ENCODE measurements at places on chromosomes 4 and X.

- no peak for DNase-seq
These were observed 14.3 kb upstream of the FGFR3 start for GRCh38 chr4:1778642-1779392.

DNA sequence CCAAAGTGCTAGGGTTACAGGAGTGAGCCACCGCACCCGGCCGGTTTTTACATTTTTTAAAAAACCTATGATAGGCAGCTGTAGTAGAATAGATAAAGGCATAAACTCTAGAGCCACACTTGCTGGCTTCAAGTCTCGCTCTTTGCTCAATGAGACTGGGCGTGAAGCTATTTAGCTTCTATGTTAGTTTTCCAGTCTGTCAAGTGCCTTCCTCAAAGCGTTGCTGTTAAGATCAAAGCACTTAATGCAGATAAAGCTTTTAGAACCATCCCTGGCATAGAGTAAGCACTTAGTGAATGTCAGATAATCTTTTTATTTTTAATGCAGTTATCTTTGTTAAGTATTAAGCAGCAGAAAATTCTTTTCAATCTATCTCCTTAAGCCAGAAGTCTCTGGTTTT lies 42.0 kb upstream of the BMPR1B start:
- no peak for DNase-seq

DNA sequence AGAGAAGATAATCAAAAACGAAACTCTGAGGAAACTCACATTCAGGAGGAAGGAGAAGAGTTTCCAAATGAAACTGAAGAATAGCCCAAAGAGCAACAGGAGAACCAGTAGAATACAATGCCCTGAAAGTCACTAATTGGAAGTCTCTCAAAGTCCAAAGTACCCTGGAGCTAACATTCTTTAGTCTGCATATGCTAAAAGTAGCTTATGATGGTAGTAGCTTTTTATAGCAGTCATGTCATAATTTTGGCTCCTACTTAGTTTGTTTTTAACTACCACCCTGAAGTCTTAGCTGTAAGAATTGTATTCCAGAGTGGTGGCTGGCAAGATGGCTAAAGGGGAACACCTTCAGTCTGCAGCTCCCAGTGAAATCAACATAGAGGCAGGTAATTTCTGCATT lies 100.3 kb upstream of the FGF16 start:
- DNase-seq: no peak

DNA sequence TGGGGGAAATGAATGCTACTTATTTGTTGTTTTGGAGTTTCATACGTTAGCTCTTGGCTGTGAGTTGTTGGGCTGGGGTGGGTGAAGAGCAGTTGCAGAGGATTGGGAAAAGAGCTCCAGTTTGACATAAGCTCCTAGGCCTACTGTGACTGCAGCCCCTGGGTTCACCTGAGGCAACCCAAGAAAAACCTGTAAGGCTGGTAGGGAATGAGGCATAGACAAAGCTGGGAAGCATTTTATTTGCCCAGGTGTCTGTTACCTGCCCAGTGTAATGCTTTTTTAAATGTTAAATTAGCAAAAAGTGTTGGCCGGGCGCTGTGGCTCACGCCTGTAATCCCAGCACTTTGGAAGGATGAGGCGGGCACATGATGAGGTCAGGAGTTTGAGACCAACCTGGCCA lies 160.0 kb downstream of the FHIP1A start:
- DNase-seq: no peak

- no peak for DNase-seq
These were observed 349.0 kb upstream of the TRAM1L1 start for GRCh38 chr4:117434424-117434823.

GRCh38 chrX:68838571-68838910 lies 9.7 kb downstream of the EFNB1 start:
- no peak for DNase-seq

DNA sequence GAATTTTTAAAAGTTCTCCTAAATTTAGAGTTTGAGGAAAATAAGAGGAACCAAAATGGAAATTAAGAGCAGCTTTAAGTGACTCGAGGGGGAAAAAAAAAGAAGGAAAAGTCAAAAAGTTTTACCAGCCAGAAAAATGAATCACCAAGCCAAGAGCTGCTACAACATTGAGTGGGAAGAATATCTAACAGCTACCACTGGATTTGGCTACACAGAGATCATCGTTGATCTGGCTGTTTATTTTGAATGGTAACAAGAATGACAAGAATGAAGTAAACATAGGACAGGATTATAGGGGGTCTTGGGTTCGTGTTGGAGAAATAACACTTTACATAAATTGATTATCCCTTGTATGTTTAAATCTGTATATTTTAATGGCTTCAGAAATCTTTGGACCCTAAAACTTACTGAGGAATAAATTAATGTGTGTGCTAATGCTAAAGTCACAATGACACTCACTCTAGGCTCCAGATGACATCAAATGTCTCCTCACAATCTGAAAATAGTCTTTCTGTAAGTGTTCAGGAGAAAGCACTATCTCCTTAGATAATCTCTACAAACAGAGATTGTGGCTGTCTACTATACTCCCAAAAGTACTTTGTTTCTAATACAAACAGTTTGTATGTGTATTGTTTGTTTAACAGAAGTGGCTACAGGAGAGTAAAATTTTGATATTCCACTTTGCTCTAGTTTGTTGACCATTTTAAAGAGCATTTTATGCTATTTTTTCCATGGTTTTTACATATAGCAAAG lies 3.1 kb upstream of the CSN3 start:
- DNase-seq: no peak

- no peak for DNase-seq
These were observed 30.4 kb downstream of the SCML1 start for GRCh38 chrX:17767734-17768133.

DNA sequence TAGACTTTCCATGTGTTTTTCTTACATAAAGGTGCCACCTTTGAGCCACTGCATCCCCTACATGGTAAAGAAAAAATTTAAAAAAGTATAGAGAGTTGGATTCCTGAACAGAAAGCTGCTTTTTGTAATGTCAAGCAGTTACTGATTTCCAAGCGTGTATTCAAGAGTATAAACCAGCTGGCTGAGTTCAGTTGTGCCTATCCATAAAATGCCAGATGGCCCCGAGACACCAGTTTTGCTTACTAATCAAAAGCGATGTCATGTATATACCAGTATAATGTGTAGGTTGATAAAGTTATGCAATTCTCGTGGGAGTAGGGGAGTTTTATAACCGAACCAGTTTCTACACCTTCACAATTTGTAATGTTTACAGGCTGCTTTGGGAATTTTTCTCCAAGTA lies 26.2 kb upstream of the PNPLA4 start:
- no peak for DNase-seq

GRCh38 chr4:26362745-26363439 lies 42.1 kb downstream of the RBPJ start:
- DNase-seq: no peak

DNA sequence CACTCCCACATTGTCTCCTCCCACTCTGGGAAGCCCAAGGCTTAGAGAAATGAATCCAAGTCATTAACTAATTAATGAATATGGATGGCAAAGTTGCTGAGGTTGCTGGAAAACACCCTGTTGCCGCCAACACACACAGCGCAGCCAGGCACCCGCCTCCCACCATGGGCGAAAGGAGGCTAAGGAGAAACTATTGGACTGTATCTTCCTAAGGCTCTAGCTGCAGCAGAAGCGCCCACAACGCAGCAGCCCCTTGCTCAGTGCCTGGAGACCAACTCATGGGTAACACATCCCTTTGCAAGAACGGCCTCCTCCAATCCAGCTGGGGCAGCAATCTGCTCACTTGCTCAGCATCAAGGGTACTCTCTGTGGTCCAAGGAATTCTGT lies 34.2 kb downstream of the TSC22D3 start:
- no peak for DNase-seq

Measured in NCI-H69 (cell line).